ENCODE measurements at places on chromosomes 12 and 14.

DNA sequence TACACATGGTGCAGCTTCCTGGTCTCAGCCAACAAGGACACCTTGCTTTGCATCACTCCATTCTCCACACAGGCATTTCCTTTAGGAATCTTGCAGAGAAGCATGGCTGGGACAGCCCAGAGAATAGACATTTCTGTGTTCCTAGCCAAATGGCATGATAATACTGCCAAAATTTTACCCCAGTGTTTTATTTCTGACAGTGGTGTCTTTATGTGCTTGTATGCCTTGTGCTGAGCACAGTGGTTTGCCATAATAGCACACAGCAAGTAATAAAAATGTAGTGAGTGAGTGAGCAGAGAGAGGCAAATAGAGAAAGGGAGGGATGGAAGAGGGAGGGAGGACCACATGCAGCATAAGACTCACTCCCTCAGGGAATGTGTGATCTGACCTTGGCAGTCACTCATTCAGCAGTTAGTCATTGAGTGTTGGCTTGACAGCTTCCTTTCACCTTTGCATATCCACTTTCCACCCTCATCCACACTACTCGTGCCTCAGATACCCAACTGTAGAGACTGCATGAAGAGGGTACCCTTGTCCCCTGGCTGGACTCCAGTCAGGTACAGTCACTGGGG lies 212.8 kb upstream of the CCDC196 start:
- DNase-seq: no peak

- no peak for DNase-seq
These were observed 80.0 kb upstream of the RPH3A start for GRCh38 chr12:112711507-112711906.

- peak; percentile 95 for DNase-seq
These were observed at the start of gene GALC for GRCh38 chr14:87992718-87993628. TSS of gene GALC (minus strand) at chr14:87993182. CDS start at chr14:87993164, 18 bp downstream.

GRCh38 chr12:95802482-95803270 lies 12.1 kb upstream of the NTN4 start:
- DNase-seq: no peak

GRCh38 chr14:57712102-57712501 lies 153.8 kb downstream of the SLC35F4 start:
- no peak for DNase-seq

GRCh38 chr14:67636361-67636919 lies 16.7 kb downstream of the ARG2 start:
- no peak for DNase-seq

- DNase-seq: no peak
These were observed 103.4 kb upstream of the MAP1LC3B2 start for GRCh38 chr12:116455540-116456329.

DNA sequence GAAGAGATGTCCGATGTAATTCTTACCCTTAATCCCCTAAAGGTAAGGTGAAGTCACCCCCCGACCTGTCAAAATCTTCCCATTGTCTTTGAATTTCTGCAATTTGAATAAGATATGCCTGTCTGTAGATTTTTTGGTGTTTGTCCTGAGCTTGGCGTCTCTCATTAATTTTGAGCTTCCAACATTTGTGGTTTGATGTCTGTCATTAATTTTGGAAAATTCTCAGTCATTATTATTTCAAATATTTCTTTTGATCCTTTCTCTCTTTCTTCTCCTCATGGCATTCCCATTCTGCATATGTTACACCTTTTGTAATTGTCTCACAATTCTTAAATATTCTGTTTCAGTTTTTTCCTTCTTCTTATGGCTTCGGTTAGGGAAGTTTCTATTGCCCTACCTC lies 60.1 kb downstream of the EPS8 start:
- no peak for DNase-seq

DNA sequence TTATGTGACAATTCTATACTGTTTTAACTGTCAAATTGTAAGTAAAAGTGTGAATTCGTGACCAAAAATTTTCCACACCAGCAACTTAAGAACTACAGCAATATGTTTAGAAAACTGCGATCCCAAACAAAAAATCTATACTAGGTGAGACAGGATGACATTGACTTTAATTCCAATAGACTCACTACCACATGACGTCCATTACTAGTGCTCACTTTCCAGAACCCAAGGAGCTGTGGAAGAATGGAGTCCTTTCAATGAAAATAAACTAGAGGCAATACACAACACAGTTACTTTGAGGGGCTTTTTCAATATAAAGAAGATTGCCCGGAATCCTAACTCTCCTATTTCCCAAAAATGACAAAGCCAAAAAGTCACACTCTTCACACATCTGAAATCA lies 1.4 kb downstream of the EPS8 start:
- DNase-seq: no peak

DNA sequence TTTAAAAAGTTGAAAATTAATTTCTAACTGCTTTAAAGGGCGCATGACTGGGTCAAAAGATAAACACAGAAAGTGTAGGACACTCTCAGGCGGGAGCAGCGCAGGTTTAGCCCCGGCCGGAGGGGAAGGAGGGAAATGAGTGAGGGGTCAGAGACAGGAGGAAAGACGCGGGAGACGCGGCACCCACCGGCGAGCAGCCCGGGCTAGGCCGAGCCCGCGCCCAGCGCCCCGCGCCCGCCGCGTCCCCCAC lies 591 bp downstream of the GXYLT1 start:
- no peak for DNase-seq

DNA sequence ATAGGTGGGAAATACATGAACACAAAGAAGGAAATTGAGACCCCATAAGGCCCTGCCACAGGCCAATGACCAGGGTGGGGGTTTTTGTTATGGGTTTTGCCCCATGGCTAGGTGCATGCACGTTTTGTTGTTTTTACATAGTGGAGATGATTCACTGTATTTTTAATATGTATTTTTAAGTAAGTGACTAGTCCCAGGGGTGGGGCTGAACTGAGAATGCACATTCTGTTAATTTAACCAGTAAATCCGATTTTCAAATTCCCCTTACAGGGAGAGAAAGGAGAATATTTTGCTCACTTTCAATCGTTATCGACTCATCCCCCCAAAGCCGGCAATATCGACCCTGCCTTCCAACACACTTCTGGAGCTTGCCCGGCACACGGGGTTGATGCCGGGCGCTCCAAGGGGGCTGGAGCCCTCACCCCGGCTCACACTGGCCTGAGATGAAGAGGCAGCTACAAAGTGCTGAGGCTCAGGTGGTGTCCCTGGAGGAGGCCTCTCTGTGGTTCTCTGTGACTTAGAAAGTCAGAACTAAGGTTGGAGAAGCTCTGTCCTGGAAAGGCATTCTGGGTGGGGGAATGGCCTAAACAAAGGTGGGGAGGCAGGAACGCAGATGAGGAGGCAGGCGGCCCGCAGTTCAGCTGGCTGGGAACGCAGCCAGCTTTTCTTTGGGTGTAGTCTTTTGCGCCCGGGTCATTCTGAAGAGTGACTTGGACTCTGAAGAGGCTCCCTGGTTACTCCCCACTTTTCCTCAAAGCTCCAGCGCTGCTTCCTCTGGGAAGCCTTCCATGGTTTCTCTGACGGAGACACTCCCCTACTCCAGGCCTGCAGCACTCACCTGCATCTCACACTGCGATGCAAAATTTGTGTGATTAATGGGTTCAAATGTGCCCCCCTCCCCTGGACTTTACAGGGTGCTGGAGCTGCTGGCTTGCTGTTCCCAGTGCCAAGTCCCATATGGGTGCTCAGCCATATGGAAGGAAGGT lies 50.7 kb upstream of the DLK1 start:
- no peak for DNase-seq

- DNase-seq: no peak
These were observed 596.9 kb downstream of the TRHDE start for GRCh38 chr12:72869024-72869423.

GRCh38 chr12:76037130-76038103 lies 5.8 kb upstream of the PHLDA1 start:
- DNase-seq: no peak

GRCh38 chr12:53476769-53477209 lies 22.5 kb downstream of the MAP3K12 start:
- DNase-seq: no peak

GRCh38 chr14:69683971-69684370 lies 72.6 kb downstream of the SUSD6 start:
- no peak for DNase-seq

GRCh38 chr14:98175436-98175835 lies 1096.6 kb downstream of the BCL11B start:
- no peak for DNase-seq

- no peak for DNase-seq
These were observed 26.4 kb downstream of the DDHD1 start for GRCh38 chr14:53126731-53127130.

DNA sequence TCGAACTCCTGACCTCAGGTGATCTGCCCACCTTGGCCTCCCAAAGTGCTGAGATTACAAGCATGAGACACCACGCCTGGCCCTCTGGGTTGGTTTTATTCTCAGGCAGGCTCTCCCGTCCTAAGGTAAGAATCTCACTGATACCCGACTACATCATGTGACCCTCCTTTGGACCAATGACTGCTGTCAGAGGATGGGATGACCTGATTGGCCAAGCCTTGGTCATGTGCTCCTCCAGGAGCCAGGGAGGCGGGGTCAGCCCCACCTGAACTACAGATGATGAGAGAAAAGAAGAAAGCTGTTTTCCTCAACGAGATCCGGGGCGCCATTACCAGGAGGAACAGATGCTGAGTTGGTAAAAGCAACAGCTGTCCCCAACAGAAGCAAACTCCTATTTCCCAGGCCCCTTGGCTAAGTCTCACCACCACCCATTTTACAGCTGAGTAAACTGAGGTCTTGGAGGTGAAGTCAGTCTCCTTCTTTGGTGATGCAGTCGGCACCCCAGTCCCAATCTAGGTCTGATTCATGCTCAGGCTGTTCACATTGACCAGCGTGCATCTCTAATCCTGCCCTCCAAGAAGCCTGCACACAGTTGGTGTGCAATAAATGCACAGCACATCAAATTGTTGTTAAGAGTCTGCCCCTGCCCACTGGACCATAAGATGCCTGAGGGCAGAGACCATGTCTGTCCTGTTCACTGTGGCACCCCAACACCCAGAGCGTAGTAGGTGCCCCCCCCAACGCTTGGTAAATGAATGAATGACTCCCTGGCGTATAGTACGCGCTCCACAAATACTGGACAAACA lies 118.8 kb downstream of the SCARB1 start:
- no peak for DNase-seq

DNA sequence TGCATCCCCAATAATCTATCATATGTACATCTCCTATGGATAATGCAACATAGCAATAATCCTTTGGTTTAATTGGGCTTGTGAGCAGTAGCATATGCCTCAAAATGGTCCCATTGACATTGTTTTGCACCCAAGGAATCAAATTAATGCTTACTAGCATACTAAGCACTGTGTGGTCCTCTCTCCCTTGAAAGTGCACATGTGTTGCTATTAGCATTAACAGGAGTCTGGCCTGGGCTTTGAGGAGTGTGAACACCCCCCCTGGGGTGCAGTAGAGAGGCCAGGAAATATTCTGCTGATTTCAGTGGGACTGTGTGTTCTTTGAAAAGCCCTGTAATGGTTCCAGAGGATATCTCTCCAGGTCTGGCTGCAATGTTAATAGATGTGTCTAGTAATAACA lies 1148.4 kb downstream of the VRK1 start:
- DNase-seq: no peak

- no peak for DNase-seq
These were observed 36.0 kb downstream of the GPHN start for GRCh38 chr14:66543996-66544395.

DNA sequence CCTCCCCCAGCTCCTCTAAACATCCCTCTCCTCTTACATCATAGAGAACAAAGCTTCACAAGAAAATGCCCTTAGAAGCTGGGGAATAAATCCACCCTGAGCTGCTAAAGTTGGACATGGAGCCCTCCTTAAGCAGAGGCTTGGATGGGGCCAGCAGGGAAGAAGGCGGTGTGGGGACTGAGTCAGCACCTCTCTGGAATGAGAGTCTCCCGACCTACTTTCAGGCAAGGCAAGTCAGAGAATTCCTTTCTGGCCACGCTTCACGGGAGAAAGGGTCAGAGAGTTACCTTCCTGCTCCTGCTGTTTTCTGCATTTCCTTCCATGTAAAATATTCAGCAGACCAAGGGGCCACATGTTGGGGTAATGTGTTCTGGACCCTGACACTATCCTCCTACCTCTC lies 113.3 kb upstream of the PRB2 start:
- DNase-seq: no peak

- no peak for DNase-seq
These were observed 59.4 kb downstream of the PITPNM2 start for GRCh38 chr12:123091230-123092150.

DNA sequence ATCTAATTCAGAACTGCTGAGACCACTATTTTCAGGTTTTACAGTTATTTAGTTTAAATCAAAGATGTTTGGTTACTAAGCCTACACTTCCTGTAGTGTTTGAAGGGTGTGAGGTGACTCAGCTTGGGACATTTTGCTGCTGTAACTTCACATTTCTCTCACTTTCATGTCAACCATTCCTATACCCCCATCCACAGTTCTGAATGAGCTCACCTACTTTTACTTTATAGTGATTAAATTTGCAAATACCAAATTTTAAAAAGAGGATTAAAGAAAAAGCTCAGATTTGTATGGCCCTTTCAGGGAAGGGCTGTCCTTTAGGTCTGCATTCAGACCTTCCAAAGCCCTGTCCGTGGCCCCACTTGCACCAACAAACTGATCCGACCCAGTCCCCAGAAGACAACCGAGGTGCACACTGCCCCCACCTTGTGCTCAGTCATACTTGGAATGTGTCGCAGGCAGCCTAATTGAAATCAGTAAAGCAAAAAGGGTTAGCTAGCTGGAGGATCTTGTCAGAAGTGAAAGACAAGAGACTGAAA lies 174.4 kb downstream of the MON2 start:
- no peak for DNase-seq

GRCh38 chr14:38339696-38340095 lies 83.8 kb upstream of the CLEC14A start:
- no peak for DNase-seq

DNA sequence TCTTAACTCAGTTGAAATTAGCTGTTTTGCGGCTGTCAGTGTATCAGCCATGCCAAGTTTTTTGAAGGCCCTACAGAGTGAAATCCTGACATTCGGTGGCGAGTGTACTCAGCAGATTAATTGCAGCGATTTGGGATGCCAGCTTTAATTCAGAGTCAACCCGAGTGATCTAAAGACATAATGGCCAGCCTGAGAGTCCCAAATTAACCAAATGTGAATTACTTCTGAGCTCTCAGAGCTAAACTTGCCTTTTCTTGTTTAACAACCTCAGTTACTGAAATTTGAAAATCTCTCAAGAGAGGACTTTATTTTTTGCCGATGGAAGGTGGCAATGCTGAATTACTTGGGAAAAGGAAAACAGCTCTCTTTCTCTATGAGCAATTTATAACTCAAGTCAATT lies 148.5 kb downstream of the GLT1D1 start:
- no peak for DNase-seq

DNA sequence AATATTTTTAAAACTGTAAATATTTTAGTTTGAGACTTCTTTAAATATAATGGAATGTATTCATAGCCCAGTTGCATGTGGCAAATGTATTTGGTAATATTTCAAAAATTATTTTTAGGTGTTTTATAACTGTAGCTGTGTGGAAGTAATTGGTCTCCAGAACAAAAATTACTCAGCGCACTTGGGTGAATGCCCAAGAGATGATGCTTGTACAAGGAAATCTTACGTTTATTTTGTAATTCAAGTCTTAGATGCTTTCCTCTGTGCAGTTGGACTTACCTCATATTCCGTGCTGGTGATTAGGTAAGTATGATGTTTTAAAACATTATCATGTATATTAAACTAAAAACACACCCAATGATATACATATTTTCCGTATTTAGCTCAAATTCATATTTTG lies 76.7 kb upstream of the SLCO1B1 start:
- DNase-seq: no peak

GRCh38 chr12:57213058-57213715 lies 3.4 kb upstream of the NXPH4 start:
- peak; percentile 69 for DNase-seq

GRCh38 chr12:104966677-104967076 lies 8.6 kb upstream of the SLC41A2 start:
- no peak for DNase-seq

Data from stimulated activated CD8-positive, alpha-beta memory T cell treated with anti-CD3 and anti-CD28 coated beads, Interleukin-15, amount 100 ng/mL, for 48 hours (primary cell).